Tibial nerve (tissue), 4 donors: ENCODE measurements at places on chromosomes 16 and 17.

GRCh38 chr17:60305141-60305540 is 86.8 kb downstream of the USP32 start:
- DNase-seq: no peak

- DNase-seq: no peak
Observed at GRCh38 chr17:57326336-57326735, 70.0 kb downstream of the MSI2 start.

- DNase-seq: no peak
Observed at GRCh38 chr16:64406770-64407181, 715.1 kb downstream of the CDH11 start.

GRCh38 chr17:16872351-16873173 is 99.4 kb downstream of the TNFRSF13B start:
- DNase-seq: no peak

DNA sequence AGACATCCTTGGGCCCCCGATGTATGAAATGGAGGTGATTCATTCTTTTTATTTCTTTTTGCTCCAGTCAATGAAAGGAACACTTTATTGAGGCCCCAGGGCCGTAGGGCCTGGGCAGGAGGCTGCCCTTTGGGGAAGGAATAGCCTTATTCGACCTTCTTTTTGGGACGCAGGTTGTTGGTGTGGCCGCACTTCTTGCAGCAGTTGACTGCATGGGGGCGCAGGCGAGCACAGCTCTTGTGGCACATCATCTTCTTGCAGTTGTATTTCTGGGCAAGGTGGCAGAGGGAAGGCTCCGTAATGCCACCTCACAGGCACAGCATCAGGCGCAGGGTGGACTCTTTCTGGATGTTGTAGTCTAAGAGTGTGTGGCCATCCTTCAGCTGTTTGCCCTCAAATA is 50.9 kb downstream of the SIAH1 start:
- no peak for DNase-seq

- no peak for DNase-seq
Observed at GRCh38 chr17:5871666-5872065, 198.5 kb upstream of the WSCD1 start.

GRCh38 chr16:89404561-89404960 is 85.8 kb downstream of the ANKRD11 start:
- DNase-seq: no peak

DNA sequence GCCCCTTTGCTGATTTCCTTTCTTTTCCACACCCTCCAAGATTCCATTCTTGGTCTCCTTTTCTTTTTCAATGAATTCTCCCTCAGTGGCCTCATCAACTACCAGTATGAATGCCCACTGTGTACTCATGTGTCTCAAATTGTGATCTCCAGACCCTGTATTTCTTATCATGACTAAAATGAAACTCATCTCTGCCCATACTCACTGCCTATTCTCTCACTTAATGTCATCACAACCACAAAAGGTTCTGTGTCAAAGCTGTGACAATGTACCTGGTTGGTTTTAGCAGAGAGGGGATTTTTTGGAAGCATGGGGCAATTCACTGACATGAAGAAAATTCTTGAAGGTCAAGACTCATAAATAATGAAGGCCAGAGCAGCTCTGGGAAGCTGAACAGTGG is 11.5 kb upstream of the TBX4 start:
- no peak for DNase-seq

DNA sequence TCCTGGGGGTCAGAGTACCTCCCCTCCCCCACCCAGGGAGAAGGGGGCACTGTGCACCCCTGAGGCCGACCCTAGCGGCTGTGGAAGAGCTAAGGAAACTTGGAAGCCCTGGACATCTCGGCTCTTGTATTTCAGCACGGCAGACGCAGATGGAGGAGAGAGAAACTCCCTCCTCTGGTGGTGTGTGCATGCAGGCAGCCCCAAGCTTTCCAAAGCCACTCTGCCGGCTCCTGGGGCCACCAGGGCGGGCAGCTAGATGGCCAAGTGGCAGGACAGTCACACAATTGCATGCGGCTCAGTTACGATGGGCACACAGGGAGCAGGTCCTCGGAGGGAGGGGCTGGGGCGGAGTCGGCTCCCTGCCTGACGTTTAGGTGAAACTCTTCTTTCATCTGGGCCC is 195.5 kb downstream of the RBFOX3 start:
- DNase-seq: no peak

DNA sequence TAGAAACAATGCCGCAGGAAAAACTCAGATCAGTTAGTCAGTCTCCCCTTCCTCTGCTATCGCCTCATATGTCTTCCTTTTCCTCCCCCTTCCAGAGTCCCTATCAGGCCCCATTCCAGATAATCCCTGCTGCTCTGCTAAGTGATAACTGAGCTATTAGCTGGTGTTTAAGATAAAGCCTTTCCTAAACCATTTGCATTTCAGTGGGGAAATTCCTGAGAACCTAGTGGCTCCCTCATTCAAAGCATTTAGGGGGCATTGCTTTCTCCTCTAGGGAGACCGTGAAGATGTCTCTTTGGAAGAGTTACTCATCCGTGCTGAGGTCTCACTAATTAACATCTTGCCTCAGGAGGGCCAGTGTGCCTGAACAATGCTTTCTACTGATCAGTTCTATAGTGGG is 401.6 kb downstream of the NPIPA7 start:
- DNase-seq: no peak

DNA sequence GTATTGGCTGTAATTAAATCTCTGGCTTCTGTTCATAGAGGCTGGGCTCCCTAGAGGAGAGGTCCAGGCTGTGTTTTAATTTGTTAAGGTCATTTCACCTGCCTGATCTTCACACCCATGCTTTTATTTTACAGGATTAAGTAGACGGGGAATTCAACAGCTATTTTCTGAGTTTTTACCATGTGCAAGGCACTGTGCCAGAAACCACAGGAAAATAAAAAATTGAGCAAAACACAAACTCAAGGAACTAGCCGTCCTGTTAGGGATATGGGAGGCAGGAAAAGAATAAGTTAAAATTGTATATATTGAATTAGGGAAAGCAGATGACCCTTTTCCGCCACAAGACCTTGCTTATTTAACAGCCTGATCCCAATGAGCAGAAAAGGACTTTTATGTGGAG is 29.1 kb downstream of the HS3ST3A1 start:
- DNase-seq: no peak

- no peak for DNase-seq
Observed at GRCh38 chr17:2120586-2121335, 65.9 kb downstream of the HIC1 start.

DNA sequence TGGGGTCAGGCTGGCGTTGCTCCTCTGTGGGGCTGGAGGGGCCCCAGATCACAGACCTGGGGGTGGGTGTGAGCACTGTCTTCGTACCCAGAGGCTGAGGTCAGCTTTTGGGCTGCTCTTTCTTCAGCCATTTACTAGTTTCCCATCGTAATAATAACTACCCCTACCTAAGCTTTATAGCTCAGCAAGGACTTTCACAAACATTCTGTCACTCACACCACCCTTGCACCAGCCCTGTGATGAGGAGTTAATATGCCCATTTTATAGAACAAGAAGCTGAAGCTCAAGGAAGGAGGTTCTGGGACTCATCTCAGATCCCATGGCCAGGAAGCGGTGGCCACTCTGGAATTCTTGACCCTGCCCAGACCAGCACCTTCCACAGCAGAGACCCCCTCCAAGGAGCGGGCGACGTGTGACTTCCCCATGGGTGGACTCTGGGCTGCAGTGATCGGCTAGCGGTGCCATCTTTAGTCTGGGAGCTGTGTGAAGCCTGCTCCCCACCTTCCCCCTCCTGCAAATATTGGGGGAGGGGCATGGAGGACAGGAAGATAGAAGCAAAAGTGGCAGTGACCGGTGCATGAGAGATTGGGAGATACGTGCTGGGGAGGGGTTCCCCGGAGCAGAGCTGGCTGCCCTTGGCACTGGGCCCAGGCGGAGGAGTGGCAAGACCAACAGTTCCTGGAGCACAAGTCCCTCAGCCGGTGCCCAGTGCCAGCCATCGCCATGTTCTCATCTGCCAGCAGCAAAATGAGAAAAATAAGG is 81.8 kb upstream of the TOB1 start:
- DNase-seq: no peak

GRCh38 chr17:63838631-63839171 is 3.8 kb downstream of the SMARCD2 start:
- DNase-seq: peak; percentile 98

DNA sequence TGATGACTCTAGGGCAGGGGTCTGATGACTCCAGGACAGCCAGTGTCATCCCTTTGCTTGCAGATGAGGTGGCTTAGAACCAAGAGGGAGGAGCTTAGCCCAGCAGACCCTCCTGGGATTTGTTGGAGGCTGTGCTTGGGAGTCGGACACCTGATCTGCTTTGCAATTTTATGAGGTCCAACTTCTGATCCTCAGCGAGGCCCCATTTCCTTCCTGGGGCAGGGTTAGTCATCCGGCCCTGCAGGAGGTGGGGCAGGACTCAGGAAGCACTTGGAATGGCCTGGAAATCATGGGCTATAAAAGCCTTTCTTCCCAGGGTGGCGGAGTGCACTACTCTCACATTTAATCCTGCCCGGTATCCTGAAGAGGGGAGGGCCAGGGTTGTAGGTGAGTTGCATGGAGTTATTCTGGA is 168.5 kb downstream of the MSI2 start:
- no peak for DNase-seq

DNA sequence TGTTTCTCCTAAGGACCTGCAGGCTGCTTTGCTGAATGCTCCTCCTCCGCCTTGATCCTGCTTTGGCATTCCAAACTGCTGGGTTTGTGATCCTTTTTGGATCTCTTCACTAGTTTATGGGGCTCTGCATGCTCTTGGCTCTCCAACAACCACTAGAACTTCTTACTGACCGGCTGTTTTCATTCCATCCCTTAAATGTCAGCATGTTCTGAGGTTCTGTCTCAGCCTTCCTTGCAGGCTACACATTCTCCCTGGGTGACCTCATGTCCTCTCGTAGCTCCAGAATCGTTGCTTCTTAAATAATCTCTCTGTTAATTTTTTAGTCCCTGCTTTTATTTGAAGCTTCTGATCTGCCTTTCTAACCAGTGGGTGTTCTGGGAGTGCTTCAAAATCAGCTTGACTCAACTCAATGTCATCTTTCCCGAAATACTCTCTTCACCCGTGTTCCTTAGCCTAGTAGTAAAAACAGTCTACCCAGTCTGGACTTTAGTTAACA is 119.0 kb upstream of the HS3ST2 start:
- no peak for DNase-seq

DNA sequence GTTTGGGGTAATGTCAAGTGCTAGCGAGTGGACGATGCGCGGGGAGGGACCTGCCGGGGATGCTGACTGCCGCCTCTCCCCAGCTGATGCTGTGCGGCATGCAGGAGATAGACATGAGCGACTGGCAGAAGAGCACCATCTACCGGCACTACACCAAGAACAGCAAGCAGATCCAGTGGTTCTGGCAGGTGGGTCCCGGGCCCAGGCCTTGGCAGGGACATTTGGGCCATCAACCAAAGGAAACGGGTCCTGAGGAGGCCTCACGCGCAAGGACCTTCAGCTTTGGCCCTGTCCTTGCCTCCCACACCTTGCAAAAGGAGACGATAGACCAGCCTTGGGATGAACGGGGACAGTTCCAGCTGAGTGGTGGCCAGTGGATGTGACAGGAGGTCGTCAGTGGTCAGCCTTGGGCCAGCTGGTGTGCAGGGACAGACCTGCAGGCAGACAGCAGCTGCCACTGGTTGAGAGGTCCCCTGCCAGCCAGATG is 13.6 kb upstream of the CLEC18A start:
- DNase-seq: no peak

GRCh38 chr17:81066072-81066471 is 31.1 kb downstream of the BAIAP2 start:
- no peak for DNase-seq

- DNase-seq: no peak
Observed at GRCh38 chr16:75264999-75265910, 13.8 kb upstream of the BCAR1 start.

DNA sequence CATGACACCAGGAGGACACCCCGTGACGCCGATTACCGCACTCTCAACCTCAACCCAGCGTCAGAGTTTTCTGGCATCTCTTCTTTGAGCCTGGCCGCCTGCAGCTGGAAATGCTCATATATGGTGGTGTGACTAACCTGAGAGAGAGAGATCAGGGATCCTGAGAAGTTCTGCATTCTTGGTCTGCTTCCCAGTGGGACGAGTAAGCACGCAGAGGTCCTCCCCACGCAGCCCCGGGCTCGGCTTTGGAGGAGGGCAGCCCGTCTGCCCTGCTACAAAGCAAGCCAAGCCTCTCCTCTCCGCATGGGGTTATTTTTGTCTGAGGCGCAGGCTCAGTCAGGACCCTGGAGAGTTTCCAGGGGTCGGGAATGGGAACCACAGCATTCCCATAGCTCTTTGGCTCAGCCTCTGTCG is 16.5 kb downstream of the CRISPLD2 start:
- DNase-seq: peak; percentile 72

DNA sequence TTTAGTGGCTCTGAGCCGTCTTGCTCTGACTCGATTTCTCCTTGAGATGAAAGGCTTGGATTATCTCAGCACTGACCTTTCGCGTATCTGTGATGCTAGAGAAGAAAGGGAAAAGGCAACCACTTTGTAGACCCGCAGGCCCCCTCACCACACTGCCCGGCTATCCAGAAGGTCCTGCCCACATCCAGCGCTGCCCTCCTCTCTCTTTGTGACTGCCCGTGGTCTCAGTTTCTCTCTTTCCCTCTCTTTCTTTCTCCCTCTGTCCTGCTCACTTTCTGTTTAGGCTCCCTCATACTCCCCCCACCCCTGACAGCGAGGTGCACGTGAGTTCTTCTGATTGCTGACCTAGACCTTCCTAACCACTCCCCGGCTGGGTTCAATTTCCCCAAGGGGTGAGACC is 12.8 kb upstream of the TBX21 start:
- no peak for DNase-seq

GRCh38 chr16:83983491-83983890 is 15.4 kb downstream of the NECAB2 start:
- no peak for DNase-seq

DNA sequence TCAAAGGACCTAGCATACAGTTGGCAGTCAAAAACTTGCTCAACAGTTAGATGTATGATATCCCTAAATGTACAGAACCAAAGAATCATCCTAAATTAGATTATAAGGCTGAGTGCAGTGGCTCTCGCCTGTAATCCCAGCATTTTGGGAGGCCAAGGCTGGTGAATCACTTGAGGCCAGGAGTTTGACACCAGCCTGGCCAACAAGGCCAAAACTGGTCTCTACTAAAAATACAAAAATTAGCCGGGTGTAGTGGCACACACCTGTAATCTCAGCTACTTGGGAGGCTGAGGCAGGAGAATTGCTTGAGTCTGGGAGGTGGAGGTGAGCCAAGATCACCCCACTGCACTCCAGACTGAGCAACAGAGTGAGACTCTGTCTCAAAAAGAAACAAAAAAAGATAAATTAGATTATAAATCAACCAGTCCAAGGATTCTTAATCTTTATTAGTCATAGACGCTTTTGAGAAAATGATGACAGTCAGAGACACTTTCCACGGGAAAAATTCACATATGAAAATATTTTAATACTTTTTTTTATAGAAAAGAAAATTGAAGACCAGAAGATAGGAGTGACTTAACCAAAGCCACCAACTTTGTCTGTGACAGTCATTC is 77.6 kb downstream of the MMD start:
- DNase-seq: no peak

- no peak for DNase-seq
Observed at GRCh38 chr16:53266156-53266555, 168.1 kb upstream of the RBL2 start.
